ENCODE measurements at places on chromosomes 16 and 17. TPM values are rescaled to one million over a fixed set of nuclear protein-coding genes. Genes with fewer than 3 reads are reported as not detected.

DNA sequence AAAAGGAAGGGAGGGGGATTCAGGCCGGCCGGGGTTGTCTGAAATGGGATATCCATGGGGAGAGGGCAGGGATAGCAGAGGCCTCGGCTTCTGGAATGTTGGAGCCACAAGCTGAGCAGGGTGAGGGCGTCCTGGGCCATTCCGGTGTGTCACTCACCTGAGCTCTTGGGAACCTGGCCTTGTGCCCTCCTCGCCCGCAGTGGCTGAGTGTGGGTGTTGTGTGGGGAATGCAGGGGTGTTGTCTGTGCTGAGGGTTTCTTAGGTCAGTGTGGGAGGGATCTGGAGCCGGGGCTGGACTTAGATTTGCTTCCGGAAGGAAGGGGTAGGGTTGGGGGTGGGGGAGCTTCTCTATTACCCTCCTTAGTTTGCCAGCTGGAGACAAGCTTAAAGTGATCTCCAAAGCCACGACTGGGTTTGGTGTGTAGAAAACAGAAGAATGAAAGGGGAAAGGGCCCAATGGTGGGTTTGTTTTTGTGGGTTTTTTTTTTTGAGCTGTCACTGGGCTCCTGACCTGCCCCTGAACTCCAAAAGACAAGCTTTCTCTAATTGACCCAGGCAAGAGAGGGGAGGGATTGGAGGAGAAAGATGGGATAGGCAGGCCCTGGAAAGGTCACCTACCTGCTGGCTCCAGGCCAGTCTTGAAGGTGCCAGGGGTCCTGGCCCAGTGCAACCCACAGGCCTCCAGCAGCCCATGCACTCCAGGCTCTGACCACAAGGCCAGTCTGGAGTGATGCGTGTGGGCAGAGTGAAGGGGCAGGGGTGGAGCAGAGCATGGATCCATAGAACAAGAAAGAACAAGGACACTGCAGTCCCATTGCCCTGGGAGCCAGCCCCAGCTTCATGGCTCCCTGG lies at the start of gene SULT1A2:
Gene SULT1A2, minus strand, starts transcription at position 211 of the 852 bp plus-strand sequence. CDS start 1,120 bp downstream, outside the sequence.
- peak; percentile 56 for DNase-seq

- no peak for DNase-seq
These were observed 264.0 kb downstream of the XYLT1 start for GRCh38 chr16:17206712-17207111.

- DNase-seq: no peak
These were observed 25.8 kb upstream of the GINS3 start for GRCh38 chr16:58366247-58367031.

DNA sequence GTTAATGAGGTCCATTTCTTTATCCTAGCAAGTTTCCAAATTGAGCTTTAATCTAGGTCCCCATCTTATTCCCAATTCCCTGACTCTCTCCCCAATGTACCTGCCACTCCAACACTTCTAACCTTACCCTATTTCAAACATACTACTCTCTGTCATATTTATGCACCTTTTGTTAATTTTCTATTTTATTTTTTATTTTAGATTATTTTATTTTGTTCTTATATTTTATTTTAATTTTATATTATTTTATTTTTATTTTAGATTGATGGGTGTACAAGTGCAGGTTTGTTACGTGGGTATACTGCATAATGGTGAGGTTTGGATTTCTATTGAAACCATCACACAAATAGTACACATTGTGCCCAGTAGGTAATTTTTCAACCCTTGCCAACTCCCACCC lies 333.9 kb upstream of the ERCC4 start:
- no peak for DNase-seq

DNA sequence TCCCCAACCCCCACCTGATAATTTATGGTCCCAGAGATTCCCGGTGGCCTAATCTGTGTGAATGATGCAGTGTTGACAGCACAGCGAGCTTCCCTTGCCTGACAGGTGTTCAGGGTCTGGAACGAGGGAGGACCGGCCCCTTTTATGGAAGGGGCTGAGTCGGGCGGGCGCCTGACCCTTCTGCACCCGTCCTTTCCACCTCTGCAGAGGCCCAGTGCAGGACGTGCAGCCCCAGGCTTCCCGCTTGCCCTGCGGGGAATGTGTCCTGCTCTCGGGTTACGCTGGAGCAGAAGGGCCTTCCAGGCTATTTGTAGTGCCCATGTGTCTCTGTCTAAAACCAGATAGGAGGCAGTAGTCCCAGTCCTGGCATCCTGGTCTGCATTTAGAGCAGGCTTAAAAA lies 16.2 kb downstream of the SMTNL2 start:
- DNase-seq: no peak

GRCh38 chr16:81711657-81712319 lies 67.3 kb upstream of the PLCG2 start:
- DNase-seq: no peak

GRCh38 chr16:49129935-49130334 lies 151.7 kb downstream of the CBLN1 start:
- no peak for DNase-seq

- DNase-seq: no peak
These were observed 9.3 kb downstream of the SSTR5 start for GRCh38 chr16:1081734-1082265.

DNA sequence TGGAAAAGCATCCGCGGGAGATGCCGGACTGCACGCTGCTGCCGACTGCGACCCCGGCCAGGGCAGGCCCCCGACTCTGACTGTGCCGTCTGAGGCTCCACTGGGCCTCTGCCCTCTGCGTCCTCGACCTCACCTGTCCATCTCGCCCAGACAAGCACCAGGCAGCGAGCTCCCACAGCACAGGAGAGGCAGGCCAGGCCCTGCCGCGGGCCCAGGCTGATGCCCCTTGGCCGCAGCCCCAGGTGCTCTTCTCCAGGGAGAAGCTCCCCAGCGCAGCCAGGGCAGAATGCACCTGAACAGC lies 98.1 kb upstream of the DNAH17 start:
- DNase-seq: no peak

DNA sequence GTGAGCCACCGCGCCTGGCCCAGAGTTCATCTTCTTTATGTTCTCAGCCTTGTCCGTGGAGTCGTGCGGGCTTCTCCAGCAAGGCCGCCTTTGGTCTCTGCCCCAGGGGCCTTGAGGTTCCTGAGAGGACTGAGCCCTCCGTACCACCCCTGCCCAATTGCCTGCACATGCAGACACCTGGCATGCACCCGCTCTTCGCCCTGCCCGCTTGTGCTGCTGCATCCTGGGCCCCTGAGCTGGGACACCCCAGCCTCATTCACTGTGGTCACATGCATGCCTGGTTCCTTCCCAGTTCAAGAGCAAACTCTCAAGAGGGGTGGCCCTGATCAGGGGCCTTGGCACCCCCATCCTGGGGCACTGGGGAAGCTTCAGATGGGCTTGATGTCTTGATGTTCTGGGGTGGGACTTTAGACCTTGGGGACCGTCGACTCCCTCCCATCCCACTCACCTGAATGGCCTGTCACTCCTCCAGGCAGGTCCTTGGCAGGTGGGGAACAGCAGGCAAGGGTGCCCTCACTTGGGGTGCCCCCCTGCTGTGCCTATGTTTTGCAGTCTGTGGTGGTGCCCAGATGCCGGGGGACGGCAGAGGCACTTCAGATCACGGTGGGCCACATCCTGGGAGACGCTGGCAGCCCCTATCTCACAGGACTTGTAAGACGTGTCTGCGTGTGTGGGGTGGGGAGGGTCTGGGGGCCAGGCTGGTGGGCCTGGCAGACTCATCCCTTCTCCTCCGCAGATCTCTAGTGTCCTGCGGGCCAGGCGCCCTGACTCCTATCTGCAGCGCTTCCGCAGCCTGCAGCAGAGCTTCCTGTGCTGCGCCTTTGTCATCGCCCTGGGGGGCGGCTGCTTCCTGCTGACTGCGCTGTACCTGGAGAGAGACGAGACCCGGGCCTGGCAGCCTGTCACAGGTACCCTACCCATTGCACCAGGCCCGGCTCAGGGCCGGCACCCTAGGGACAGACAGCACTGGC lies 12.7 kb upstream of the SPNS2 start:
- DNase-seq: no peak

- no peak for DNase-seq
These were observed 3.8 kb downstream of the CIITA start for GRCh38 chr16:10880594-10881452.

GRCh38 chr17:76612465-76612864 lies 26.8 kb upstream of the ST6GALNAC2 start:
- DNase-seq: no peak

- no peak for DNase-seq
These were observed 97.4 kb upstream of the CIBAR2 start for GRCh38 chr16:85209526-85210121.

DNA sequence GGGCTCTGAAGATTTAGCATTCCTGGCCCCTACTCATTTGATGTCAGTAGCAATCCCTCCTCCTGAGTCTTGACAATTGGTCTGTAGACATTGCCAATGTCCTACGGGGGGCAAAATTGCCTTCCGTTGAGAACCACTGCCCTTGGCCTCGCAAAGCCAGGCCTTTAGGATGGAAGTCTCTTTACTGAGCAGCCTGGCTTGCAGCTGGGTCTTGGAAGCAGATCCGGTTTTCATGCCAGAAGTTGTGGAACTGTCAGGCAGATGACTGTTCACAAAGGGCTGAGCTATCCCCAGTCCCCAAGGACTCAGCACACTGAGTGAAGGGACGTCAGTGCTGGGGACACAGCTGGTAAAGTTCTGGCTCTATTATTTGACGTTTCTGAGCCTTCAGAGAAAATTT lies 83.2 kb downstream of the WSCD1 start:
- DNase-seq: no peak

- DNase-seq: peak; percentile 26
These were observed at the start of gene COPZ2 for GRCh38 chr17:48037036-48037837. Gene COPZ2 (minus strand): TSS chr17:48037797. CDS start chr17:48037777, 20 bp downstream.

- no peak for DNase-seq
These were observed 103.1 kb upstream of the CDH5 start for GRCh38 chr16:66263168-66263972.

DNA sequence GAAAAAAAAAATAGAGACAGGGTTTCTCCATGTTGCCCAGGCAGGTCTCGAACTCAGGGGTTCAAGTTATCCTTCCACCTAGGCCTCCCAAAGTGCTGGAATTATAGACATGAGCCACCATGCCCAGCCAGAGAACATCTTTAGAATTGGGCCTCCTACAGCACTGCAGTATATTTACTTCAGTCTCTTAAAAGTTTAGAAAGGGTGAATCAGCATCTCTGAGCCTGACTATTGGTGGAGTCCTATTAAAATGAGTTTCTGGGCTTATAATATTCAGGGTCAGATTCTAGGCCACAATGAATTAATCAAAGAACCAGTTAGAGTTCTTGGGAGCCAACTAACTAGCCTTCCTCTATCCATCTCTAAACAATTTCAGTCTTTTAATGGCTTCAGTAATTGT lies 22.8 kb downstream of the TADA2A start:
- no peak for DNase-seq

GRCh38 chr17:77189148-77189547 lies 48.4 kb downstream of the SEC14L1 start:
- no peak for DNase-seq

- no peak for DNase-seq
These were observed 116.8 kb downstream of the HIC1 start for GRCh38 chr17:2171702-2172076.

- DNase-seq: peak; percentile 51
These were observed 11.1 kb downstream of the PIMREG start for GRCh38 chr17:6455321-6455705.

- DNase-seq: peak; percentile 38
These were observed 289.0 kb upstream of the XYLT1 start for GRCh38 chr16:17759451-17760390.

GRCh38 chr17:66493283-66494019 lies 191.0 kb downstream of the PRKCA start:
- DNase-seq: no peak

Gene TSPAN10
- 2.6 TPM for polyA plus RNA-seq

Gene TBC1D3C
- polyA plus RNA-seq: not detected

Gene MYH1
- 0.06 TPM for polyA plus RNA-seq

Gene DDX28
- 11.3 TPM for polyA plus RNA-seq

Gene PPP1R1B
- polyA plus RNA-seq: 13.6 TPM

Gene ETV4
- 39.7 TPM for polyA plus RNA-seq

Gene CDH16
- polyA plus RNA-seq: 317 TPM

Gene KRTAP1-5
- not detected for polyA plus RNA-seq

Gene MYH8
- 0.92 TPM for polyA plus RNA-seq

Measured in renal pelvis (tissue), 12 donors.